ENCODE measurements at places on chromosomes 1 and 21.
A peak's percentile ranks its signal among the peaks of the same experiment; 100 is the strongest.

DNA sequence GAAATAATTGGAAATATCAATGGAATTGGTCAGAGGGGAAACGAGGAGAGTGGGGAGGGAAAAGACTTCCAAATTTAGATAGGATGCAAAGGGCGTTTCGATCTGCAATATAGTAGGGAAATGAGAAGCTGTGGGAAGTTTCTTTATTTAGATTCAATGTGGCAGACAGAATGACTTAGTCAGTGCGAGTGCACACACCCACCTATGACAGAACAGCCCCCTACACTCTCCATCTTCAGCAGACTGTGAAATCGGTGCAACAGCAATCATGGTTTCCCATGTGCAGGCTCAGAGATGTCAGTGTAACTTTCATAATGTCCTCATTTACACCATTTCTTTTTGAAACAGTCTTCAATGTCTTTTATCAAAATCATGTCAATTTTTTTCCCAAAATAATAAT is 46.0 kb downstream of the DIP2A start:
- no peak for DNase-seq

DNA sequence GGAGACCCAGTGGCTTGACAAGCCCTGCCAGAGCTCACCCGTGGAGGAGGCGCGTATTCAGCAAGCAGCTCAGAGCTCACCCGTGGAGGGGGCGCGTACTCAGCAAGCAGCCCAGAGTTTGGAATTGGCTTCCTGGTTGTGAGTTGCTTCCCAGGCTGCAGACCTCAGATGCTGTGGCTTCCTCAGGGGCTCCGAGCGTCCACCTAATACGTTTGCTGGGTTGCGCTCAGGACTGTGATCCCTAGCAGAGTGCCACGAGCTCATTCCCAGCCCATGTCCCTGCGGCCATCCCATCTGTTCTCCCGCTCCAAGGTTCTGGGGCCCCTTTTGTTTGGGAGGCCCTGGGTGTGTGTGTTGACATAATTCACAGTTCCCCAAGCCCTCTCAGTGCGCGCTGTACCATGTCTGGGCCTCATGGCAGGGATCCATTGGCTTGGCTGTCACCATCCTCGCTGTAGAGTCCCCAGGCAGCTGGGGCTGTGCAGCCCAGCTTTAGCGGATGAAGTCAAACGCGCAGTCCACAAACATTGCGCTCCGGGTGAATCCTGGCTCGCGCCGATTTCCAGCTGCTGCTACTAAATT is 3.6 kb downstream of the AJAP1 start:
- no peak for DNase-seq

- no peak for DNase-seq
Measured at GRCh38 chr1:113094506-113094905, 21.5 kb downstream of the LRIG2 start.

- peak; percentile 83 for DNase-seq
Measured at GRCh38 chr1:40708750-40709099, 17.2 kb downstream of the NFYC start.

DNA sequence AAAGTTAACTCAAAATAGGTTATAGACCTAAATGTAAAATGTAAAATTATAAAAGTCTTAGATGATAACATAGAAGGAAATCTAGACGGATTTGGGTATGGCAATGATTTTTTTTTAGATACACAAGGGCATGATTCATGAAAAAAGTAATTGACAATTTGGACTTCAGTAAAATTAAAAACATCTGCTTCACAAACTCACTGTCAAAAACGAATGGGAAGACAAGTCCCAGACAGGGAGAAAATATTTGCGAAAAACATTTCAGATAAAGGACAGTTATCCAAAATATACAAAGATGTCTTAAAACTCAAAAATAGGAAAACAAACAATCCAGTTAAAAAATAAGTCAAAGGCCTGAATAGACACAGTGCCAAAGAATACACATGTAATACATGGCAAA is 9.7 kb upstream of the PTGS2 start:
- DNase-seq, result no peak

DNA sequence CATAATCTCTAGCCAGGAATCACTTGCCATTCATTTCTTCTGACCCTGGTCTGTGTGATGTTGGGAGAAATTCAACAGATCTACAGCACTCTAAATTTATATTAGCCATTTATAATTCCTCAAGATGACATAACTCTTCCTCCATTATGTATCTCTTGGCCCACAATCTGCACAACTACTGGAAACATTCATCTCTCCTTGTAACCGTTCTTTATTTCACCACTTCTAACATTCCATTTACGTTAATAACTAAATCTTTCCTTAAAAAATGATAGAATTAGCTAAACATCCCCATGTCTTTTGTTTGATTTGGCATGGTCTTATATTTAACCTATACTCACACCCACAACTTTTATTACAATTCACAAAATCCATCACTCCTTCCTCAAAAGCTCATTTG is 166.0 kb downstream of the COL11A1 start:
- no peak for DNase-seq

Data from CD8-positive, alpha-beta T cell (primary cell).